ENCODE measurements at places on chromosomes 11 and 22.

- no peak for DNase-seq
These were observed 173.9 kb downstream of the NAV2 start for GRCh38 chr11:19886498-19886897.

GRCh38 chr22:48099671-48100070 lies 1337.2 kb downstream of the TBC1D22A start:
- DNase-seq = no peak

- no peak for DNase-seq
These were observed 9.4 kb downstream of the PHLDA2 start for GRCh38 chr11:2919837-2920236.

- DNase-seq = no peak
These were observed 10.2 kb upstream of the ST3GAL4 start for GRCh38 chr11:126345283-126345682.

DNA sequence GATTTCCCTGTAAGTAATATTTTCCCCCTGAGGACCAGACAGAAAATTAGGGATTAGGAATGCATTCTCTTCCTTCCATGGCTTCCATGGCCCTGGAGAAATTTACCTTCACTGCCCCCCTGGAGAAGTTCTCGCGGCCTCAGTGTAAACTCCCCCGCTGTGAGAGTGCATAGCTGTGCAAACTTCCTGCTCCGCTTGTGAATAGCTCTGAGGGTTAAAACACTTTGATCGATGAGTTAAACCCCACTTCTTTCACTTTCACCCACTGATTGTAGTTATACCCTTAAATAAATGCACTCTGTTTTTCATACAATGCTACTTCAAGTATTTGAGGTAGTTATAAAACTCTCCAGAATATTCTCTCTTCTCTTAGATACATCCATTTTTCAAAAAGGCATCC lies 190.8 kb downstream of the DSCAML1 start:
- DNase-seq = no peak

DNA sequence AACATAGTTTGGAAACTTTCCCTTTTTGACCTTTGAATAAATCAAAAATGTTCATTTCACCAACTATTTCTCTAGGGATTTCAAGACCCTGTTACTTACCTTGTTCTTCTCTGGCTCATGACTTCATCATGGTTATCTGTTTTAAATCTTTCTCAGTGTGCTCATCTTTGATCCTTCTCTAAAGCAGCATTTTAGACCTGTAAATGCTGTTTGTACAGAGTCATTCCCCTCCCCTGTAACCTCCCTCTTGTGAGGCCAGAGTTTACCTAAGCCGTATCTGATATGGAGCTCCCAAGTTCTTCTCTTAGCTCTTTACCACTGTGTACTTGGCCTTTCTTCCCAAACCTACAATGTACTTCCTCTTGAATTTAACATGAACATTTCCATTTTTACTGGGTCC lies 56.0 kb downstream of the ACER3 start:
- DNase-seq = no peak

DNA sequence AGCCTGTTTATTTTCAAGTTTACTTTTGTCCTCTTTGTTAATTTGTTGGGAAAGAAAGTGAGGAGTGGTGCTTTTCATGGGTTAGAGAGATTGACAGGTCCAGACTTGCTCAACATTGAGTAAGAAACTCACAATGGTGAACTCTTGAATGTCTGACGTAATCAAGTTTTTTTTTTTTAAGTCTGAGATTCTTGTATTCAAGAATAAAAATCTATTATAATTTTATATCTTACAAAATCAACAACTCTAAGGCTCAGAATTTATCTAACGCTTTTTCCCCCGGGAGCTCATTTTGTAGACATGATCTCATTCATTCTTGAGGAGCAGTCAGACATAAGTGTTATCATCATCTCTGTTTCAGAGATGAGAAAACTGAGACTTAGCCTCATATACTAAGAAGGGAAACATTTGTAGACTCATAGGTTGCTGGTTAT lies 39.1 kb upstream of the SPTBN2 start:
- no peak for DNase-seq

- no peak for DNase-seq
These were observed 13.5 kb upstream of the PTS start for GRCh38 chr11:112212710-112213109.

- no peak for DNase-seq
These were observed 22.0 kb upstream of the PHOX2A start for GRCh38 chr11:72265951-72266350.

DNA sequence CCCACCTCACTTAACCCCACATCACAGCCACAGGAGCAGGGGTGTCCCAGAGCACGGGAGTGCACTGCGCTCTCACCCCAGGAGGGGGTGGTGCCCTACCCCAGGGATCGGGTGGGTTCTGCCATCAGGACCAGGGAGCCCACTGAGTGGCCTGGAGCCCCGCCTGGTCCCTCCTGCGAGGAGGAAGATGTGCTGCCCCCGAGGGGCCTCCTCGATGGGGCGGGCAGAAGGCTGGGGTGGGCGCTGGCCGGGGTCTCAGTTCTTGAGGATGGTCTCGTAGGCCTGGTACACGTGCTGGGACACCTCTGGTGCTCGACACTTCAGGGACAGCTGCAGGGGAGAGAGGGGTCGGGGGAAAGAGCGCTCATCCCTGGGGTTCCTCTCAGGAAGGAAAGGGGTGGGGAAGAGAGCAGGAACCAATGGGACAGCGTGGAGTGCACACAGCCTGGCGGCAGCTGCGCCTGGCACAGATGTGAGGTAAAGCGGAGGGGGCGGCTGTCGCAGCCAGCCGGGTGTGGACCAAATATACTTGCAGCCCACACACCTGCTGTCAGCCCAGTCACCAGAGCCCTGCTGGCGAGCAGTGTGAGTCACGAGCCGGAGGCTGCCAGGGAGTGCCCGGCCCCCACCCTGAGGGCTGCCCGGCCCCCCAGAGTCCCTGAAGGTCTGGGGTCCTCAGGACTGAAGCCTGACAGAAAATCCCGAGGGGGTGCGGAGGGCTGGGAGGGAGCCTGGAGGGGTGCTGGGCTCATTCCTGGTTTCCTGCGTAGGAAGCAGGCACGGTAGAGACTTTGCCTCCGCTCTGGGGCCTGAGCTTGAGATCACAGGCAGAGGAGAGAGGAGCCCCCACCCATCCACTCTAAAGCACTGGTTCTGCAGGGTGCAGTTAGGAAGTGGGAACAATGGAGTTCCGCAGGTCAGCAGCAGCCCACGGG lies 13.3 kb upstream of the RASL10A start:
- no peak for DNase-seq

- no peak for DNase-seq
These were observed 10.1 kb upstream of the HTR3B start for GRCh38 chr11:113894421-113894996.

Data from cerebellum (tissue), 4 donors.